CD8-positive, alpha-beta memory T cell (primary cell): ENCODE measurements at places on chromosomes 2 and 18.
A peak's percentile ranks its signal among the peaks of the same experiment; 100 is the strongest.

GRCh38 chr2:149857344-149857743 lies 269.8 kb upstream of the MMADHC start:
- no peaks in the 10 kb centered on the region for H3K36me3 ChIP-seq
- H3K27me3 ChIP-seq, result no peaks in the 10 kb centered on the region
- no peak overlapping the region for H3K27ac ChIP-seq
- no peak overlapping the region for H3K4me3 ChIP-seq

GRCh38 chr2:143513081-143513480 lies 383.9 kb downstream of the ARHGAP15 start:
- no peaks in the 10 kb centered on the region for H3K27me3 ChIP-seq
- H3K4me3 ChIP-seq, result no peak overlapping the region
- peaks cover 32% of the 10 kb centered on the region for H3K36me3 ChIP-seq
- H3K4me1 ChIP-seq, result no peaks in the 10 kb centered on the region
- no peak overlapping the region for H3K27ac ChIP-seq

- H3K4me1 ChIP-seq, result no peaks in the 10 kb centered on the region
- H3K27me3 ChIP-seq, result no peaks in the 10 kb centered on the region
- peak overlapping the region; percentile 43 for H3K27ac ChIP-seq
- DNase-seq, result no peak
- H3K36me3 ChIP-seq, result no peaks in the 10 kb centered on the region
Measured at GRCh38 chr2:65220432-65221131, 7.0 kb upstream of the ACTR2 start.

DNA sequence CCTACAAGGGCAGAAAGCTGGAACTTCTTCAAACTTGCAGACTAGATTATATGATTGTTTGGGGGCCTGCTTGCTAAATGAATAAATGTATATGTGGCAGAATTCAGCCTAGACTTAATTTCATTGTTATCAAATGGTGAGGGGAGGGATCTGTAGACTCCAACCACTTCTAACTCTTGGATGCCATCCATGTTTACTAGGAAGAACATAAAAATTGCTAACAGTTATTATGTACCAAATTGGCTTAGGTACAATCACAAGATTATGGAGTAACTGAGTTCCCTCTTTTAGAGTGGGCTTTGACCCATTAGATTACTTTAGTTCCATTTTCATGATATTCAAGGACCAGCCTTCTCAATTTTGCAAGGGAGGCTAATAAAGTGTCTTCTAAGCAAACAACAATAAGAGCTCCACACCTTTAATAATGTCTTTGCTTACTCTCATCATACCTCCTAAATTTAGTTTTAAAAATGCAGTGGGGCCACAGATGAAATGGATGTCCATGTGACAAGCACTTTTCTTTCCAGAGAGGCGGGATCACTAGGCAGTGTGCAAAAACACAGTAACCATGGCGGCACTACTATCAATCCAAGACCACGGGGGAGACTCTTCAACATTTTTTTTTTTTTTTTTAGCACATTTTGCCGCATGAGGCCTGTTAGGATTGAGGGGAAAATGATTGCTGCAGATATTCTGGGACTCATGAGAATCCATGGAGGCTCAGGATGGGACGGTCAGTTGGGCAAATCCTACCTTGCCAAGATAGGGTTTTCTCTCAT lies 217.6 kb upstream of the SPRED2 start:
- no peaks in the 10 kb centered on the region for H3K36me3 ChIP-seq
- DNase-seq, result no peak

DNA sequence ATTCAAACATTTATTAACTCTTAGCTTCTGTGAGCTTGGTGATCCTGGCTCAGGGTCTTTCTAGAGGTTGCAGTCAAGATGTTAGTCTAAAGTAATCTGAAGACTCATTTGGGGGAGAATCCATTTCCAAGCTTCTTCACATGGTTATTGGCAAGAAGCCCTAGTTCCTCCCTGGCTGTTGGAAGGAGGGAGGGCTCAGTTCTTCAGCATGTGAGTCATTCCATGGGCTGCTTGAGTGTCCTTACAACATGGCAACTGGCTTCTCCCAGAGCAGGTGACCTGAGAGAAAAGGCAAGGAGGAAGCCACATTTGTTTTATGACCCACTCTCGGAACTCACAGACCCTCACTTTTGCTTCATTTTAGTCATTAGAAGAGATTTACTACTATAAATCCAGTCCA lies 10.6 kb upstream of the C2orf74 start:
- H3K27ac ChIP-seq, result no peak overlapping the region
- no peaks in the 10 kb centered on the region for H3K4me1 ChIP-seq
- H3K27me3 ChIP-seq, result no peaks in the 10 kb centered on the region
- H3K36me3 ChIP-seq, result peaks cover 3% of the 10 kb centered on the region
- DNase-seq, result no peak

GRCh38 chr2:43059183-43059897 lies 167.1 kb downstream of the ZFP36L2 start:
- no peaks in the 10 kb centered on the region for H3K36me3 ChIP-seq
- H3K4me3 ChIP-seq, result no peak overlapping the region
- no peaks in the 10 kb centered on the region for H3K27me3 ChIP-seq
- H3K27ac ChIP-seq, result no peak overlapping the region

GRCh38 chr2:81481994-81482368 lies 1177.4 kb upstream of the LRRTM1 start:
- no peaks in the 10 kb centered on the region for H3K36me3 ChIP-seq
- no peaks in the 10 kb centered on the region for H3K4me1 ChIP-seq
- no peak for DNase-seq
- no peak overlapping the region for H3K4me3 ChIP-seq
- H3K27me3 ChIP-seq, result no peaks in the 10 kb centered on the region
- H3K27ac ChIP-seq, result no peak overlapping the region

GRCh38 chr18:811892-812375 lies at the start of gene YES1:
Gene YES1, minus strand, starts transcription at chr18:812242. Its CDS starts 55,415 bp downstream, at chr18:756827.
- H3K27me3 ChIP-seq, result no peaks in the 10 kb centered on the region
- DNase-seq, result no peak
- peak within 1 kb of the TSS; percentile 82 for H3K27ac ChIP-seq
- H3K4me1 ChIP-seq, result peaks cover 48% of the 10 kb centered on the region
- H3K36me3 ChIP-seq, result no peaks in the 10 kb centered on the region
- peak within 1 kb of the TSS; percentile 70 for H3K4me3 ChIP-seq

- no peaks in the 10 kb centered on the region for H3K4me1 ChIP-seq
- H3K27me3 ChIP-seq, result no peaks in the 10 kb centered on the region
- DNase-seq, result no peak
- no peaks in the 10 kb centered on the region for H3K36me3 ChIP-seq
Measured at GRCh38 chr2:179842498-179843153, 18.8 kb downstream of the ZNF385B start.

- DNase-seq, result no peak
- H3K36me3 ChIP-seq, result no peaks in the 10 kb centered on the region
- no peak overlapping the region for H3K4me3 ChIP-seq
- H3K4me1 ChIP-seq, result peaks cover 5% of the 10 kb centered on the region
- no peak overlapping the region for H3K27ac ChIP-seq
Measured at GRCh38 chr2:200430017-200430416, 79.9 kb downstream of the KCTD18 start.

DNA sequence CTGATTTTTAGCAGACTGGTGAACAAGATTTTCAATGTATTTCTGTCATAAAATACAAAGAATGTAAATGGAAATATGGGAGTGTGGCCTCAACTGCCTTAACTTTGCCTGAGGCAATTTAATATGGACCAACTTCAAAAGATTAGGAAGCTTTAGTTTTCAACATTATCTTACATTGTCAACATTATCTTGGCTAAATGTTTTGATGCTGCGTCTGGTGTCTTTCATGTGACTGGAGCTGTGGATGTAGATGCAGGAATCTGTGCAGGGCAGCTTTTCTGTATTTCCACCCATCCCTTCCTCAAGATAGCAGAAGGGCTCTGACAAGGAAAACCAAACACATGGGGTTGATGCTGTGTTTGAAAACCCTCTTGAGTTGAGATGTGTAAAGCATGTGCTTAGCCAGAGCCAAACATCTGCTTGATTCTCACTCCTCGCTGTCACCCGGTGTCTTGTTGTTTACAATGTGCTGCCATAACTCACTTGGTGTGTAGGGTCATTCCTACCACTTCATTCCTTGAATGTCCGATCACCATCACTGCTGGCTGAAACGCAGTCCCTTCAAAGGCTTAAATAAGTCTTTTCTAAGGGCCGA lies 33.0 kb downstream of the COPS8 start:
- no peak overlapping the region for H3K27ac ChIP-seq
- DNase-seq, result no peak
- no peaks in the 10 kb centered on the region for H3K27me3 ChIP-seq
- H3K4me3 ChIP-seq, result no peak overlapping the region
- H3K36me3 ChIP-seq, result no peaks in the 10 kb centered on the region
- no peaks in the 10 kb centered on the region for H3K4me1 ChIP-seq

DNA sequence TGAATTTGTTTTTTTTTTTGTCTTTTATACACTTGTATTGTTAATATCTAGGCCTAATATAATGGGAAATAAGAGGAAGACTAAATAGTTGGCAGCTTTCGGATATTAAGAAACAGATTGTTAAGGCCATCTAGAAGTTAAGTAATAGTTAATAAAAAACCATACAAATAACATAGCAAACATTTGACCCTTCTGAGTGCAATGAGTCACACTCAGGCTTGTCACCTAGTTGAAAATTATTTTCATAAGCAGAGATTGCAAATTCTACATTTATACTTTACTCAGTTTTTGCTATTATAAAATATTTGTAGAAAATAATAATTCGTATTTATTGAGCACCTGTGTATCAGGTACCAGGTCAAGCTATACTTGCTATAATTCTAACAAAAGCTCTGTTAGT lies 2.4 kb downstream of the NUP35 start:
- no peaks in the 10 kb centered on the region for H3K27me3 ChIP-seq
- H3K36me3 ChIP-seq, result peaks cover 9% of the 10 kb centered on the region
- H3K4me3 ChIP-seq, result no peak overlapping the region
- H3K4me1 ChIP-seq, result peaks cover 19% of the 10 kb centered on the region
- no peak overlapping the region for H3K27ac ChIP-seq
- no peak for DNase-seq
